Stimulated activated CD4-positive, alpha-beta T cell treated with anti-CD3 and anti-CD28 coated beads, Interleukin-15, amount 100 ng/mL, for 1 hour (primary cell): ENCODE measurements at places on chromosomes 1 and 21.

- no peak for DNase-seq
Measured at GRCh38 chr1:236921610-236922009, 82.6 kb downstream of the MT1HL1 start.

- DNase-seq = no peak
Measured at GRCh38 chr1:178774263-178774662, 49.2 kb downstream of the RALGPS2 start.

- no peak for DNase-seq
Measured at GRCh38 chr1:214289574-214290272, 8.8 kb downstream of the SMYD2 start.

- DNase-seq = no peak
Measured at GRCh38 chr1:232925421-232926220, 24.8 kb upstream of the NTPCR start.

DNA sequence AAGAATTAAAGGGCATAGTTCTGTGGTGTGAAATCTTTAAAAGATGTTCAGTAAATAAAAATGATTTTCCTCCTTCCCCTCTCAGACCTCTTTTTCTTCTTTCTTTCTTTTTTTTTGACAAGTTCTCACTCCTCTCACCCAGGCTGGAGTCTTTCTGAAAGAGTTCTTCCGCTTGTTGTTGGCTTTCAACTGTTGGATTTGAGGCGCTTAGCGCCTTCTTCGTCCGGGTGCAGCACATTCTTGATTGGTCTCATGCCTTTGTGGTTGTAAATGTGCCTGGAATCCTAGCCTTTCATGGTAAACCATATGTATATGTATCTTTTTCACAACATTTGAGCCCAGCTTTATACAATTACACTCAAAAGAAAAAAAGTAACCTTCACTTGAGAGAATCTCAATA is 980 bp upstream of the METTL18 start:
- DNase-seq = no peak

DNA sequence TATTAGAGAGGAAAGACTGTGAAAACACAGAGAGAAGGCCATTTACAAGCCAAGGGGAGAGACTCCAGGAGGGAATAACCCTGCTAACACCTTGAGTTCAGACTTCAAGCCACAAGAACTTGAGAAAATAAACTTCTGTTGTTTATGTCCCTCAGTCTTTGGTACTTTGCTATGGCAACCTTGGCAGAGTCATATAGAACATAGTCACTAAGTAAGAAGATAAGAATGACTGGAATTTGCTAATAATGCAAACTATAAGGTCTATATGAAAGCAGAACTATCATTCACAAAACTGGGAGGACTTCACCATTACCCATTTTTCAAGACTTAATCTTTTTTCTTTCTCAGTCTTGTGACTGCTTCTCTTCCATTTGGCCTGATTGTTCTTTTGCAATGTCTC is 767.3 kb upstream of the ADAMTS5 start:
- DNase-seq = no peak

DNA sequence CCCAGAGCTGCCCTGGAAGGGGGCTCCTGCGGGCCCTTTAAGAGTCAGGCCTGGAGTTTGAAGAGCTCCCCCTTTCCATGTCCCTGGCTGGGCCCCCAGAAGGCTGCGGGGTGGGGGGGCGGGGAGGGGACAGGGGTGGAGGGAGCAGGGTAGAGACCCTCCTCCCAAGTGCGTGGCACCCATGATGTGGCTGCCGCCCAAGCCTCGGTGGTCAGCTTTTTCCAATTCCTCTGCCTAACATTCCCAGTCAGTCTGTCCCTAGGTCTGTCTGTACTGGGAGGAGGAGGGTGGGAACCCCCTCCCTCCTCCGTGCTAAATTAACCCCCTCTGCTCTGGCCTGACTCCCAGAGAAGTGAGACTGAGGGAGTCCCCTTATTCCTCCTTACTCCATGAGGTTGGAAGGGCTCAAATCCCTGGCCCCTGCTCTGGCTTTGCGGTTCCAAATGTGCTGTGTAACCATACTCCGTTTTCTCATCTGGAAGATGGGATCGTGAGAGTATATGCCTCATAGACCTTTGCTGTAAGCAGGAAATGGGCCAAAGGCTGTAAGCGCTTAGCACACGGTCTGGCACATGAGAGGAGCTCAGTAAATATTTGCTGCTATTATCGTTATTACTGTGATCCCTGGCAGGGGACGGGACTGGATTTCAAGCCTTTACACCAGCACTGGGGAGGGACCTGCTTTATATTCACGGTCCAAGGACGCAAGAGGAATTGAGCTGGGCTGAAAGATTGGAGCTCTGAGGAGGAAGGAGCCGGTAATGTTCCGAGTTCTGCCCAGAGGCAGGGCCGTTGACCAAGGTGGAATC is 658 bp upstream of the COL16A1 start:
- DNase-seq = no peak

DNA sequence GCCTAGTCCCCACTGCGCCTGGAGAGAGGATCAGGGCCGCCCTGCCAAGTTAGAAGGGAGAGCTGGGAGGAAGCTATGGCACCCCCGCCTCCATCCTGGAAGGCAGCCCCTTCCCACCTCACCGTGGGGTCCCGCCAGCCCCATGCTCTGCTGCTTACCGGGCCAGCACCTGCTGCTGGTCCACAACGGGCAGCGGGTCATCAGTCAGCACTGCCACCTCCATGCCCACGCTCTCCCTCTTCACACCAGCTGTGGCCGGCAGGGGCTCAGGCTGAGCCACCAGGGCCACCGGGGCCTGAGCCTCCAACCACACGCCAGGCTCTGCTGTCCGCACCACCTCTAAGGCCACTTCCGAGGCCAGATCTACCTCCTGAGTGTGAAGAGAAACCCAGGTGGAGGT is 23.5 kb upstream of the DDOST start:
- DNase-seq = no peak

DNA sequence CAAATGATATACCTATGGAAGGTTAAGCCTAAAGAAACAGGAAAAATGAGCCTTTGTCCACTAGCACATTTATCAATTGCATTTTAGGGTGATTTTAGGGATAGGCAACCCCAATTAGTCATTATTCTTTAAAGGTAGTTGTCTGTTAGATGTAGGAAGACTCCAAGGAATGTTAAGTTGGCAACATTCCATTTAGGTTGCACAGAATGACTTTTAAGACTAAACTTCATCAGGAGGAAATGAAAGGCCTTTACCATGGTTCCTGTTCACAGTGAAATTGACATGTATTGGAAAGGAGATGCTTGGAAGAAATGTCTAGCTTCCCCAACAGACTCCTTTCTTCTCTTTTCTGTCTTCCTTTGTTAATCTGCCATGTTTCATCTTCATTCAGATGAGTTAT is 1.6 kb upstream of the APOBEC4 start:
- DNase-seq = no peak

- no peak for DNase-seq
Measured at GRCh38 chr1:20837554-20838192, 50.6 kb upstream of the HP1BP3 start.

DNA sequence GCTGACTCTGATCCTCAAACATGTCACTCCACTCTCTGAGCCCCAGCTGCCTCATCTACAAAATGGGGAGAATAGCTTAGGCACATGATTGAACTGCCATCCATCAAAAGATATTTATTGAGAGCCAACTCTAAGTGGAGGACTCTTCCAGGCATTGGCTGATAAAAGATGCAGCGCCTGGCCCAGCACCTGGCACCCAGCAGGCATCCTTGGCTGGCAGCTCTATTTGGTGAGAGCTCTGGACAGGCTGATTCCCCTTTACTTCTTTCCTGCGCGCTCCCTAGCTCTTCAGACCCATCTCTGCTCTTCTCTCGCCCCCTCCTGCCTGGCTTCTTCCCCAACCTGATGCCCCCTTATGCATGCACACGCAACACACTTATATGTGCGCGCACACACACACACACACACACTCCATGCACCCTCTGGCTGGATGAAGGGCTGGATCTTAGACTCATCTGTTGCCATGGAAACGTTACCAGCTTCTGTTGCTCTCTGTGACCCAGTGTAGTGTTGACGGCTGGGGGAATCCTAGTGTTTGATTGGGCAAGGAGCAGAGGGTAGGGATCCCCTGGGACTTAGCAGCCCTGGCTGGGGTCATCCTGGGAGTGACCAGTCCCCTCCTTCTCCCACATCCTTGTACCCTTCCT is 49.3 kb downstream of the VWA5B1 start:
- DNase-seq = no peak

- no peak for DNase-seq
Measured at GRCh38 chr1:24285231-24285630, 33.9 kb upstream of the GRHL3 start.

DNA sequence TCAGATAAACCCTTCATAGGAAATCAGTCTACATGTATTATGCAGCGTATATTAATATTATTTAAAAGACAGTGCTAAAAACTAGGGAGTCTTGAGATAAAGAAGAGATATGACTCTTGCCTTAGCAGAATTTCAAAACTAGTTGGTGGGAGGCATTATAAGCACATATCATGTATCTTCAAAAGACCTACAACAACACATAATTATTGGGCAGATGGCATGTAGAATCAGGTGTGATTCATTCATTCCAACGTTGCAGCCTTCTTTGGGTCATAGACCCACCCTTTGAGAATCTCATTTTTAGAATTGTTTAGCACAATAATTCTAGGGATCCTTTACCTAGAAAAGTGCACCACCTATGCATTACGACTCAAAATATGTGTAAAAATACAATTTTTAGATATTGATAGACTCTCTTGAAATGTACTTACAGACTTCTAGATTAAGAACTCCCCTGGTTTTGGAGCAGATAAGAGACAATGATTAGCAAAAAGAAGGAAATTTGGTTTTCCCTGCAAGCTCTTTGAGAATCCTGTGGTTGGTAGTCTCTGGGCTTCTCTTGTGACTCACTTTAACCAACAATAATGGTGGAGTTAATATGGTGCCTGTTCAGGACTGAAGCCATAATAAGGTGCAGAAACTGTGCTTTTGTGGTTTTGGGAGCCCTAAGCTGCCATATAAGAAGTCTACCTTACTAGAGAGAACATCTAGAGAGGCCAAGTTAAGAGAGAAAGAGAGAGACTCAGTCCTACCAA is 85.3 kb upstream of the RGS4 start:
- DNase-seq = no peak

GRCh38 chr1:24369199-24369598 is 44.4 kb downstream of the STPG1 start:
- no peak for DNase-seq

DNA sequence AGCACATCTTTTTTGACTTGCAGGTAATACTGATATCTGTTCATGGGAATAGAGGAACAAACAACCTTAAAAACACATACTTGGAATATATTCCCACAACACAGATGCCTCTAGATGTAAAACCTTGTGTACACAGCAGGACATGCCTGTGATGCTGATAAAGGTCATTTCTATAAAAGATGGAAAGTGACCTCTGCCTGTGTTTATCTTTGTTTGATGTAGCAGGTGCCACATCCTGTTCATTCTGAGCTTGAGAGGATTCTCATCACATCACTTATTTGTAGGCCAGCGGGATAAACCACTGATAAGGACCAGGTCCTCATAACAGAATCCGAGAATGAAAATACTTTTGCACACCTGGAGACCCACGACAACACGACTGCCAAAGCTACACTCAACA is 133.7 kb downstream of the SMYD2 start:
- no peak for DNase-seq

DNA sequence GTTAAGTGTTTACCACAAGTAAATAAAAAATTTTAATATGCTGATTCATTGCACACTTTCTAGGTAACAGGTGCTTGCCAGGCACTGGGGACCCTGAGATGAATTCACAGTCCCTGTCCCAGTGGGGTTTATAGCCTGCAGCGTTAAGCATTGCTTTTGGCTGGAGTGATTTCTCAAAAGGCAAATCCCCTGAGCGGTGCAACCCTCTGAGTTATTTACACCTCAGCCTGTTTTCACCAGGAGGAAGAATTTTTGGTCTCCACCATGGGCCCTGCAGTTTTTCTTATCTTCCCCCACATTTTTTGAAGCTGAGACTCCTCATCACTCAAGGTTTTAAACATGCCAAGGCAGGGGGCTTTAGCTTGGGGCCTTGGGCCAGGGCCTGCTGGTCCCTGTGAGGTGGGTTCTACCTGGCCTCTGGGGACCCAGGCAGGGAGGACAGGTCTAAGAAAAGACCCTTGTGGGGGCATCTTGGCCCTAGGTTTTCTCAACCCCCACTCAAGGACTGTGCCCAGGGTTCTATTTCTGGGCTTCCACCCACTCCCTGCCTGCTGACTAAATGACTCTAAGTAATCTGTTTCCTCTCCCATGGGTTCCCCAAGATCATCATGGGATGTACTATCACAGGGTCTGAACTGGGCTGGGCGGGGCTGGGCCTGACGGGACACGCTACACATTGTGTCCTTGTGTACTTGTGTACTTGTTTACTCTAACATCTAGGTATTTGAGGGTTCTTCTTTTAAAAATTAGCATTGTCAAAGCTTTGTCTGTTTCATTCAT is 10.2 kb upstream of the CHIT1 start:
- no peak for DNase-seq

DNA sequence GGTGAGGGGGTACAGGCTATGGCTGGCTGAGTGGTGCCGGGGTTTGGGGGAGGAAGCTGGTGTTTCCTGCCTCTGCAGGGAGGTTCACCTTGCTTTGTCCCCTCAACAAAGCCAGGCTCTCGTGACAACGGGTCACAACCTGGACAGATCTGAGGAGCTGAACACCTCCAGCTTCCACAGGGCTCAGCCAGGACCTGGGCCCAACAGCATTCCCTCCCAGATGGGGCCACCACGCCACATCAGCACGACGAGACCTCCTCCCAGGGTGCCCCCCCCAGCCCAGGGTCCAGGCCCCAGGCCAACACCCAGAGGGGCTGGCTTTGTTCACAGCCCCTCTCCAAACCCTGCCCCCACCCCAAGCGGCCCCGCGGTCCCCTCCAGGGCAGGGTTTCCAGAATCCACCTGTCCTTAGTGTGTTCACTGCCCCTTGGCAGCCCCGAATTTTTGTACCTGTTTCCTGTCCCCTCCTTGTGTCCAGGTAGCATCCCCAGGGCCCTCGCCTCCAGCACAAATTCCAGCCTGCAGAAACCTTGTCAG is 34.7 kb downstream of the UBE2G2 start:
- no peak for DNase-seq

- DNase-seq = no peak
Measured at GRCh38 chr1:44508397-44508745, 103.3 kb downstream of the RNF220 start.
